Nephron progenitor cell (in vitro differentiated cells): ENCODE measurements at places on chromosomes 1 and 21.

DNA sequence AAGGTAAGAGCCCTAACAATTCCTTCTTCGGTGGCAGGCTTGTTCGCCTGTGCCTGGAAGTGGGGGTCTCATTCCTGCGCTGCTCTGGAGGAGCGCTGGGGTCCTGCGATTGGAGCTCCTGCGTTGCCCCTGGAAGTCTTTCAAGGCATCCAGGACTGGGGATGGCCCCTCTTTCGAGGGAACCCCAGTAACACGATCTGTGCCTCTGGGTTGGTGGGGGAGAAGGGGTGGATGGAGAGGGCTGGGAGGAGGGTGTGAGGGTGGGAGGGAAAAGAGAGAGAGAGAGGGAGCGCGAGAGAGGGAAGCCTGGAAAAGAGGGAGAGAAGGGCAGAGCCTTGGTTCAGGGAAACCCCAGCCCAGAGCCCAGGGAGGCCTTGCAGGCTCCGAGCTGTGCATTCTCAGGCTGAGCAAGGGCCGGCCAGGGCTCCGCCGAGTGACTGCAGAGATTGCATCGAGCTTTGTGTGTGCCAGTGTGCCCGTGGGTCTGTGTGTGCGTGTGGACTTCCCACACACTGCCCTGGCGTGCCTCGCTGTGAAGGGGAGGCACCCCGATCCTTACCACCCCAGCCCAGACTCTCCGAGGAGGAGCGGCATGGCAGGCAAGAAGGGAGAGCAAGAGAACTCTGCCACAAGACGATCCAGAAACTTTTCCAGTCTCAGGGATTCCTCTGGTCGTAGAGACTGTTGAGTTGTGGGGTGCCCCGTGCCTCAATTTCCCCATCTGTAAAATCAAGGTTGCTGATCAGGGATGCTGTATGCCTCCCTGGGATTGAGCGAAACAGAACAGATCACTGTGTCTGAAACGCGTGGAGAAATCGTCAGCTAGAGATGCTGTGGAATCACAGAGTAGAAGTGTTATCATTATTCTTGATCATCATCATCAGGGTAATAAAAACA lies 619 bp downstream of the BCL9 start:
- DNase-seq: peak; percentile 48

GRCh38 chr1:205977402-205978014 lies 25.7 kb downstream of the RAB7B start:
- DNase-seq: peak; percentile 83

DNA sequence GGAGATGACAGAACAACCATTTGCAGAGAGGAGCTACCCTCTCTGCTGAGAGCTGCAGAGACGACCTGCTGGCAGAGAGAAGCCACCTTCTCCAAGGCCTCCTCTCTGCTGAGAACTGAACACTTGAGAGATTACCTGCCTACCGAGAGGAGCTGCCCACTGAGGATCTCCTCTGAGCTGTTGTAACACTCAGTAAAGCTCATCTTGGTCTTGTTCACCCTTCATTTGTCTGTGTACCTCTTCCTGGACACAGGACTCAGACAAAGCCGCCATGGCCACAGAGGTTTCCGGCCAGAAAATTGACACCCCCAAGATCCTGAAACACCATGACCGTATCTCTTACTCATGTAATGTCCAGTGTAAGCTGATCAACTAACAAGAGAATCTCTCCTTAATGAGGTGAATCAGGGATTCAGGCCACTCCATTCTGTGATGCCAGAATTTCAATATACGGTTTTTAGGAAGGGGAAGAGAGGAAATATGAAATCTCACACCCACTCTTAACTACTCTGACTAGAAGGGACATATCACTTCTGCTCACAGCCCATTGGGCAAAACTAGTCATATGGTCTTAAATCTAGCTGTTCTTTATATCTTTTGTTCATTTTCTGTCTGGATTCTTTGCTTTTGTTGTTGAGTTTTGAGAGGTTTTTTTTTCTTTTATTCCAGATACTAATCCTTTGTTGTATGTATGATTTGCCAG lies 83.8 kb downstream of the RHOU start:
- DNase-seq: no peak

DNA sequence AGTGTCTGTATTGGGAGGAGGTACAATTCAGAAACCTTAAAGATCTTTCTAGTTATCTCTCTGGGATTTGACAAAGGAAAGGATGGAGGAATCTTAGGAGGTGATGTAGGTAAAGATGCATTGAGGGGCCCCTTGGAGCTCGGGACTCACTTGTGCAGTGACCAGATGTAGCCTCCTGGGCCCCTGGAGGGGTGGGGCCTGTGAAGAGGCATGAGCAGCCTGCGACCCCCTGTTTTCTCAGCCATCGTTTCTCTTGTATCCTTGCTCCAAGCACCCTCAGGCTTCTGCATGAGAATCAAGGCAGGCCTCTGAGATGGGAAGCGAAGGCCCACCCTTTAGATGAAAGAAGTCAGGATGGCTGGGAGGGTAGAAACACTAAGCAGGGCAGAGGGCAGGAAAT lies 39.6 kb downstream of the LGR6 start:
- no peak for DNase-seq

DNA sequence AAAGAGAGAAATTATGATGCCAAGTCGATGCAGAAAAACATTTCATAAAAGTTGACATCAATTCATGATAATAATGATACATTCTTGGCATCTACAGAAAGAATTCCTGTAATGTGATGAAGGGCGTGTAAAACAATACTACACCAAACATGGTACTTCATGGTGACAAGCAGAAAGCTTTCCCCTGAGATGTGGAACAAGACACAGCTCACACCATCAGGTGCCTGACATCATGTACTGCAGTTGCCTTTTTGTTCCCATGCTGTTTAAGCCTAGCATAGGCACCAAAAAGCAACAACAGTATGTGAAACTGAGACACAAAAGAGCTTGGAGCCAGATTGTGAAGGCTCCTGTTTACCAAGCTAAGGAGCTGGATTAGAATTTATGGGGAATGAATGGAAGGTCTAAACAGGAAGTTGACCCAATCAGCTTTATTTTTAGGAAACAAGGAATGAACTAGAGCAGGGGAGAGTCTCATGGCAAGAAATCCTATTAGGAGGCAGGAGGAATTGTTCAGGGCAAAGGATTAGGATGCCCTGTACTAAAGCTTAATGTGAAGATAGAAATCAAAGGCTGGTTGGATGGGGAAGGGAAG lies 67.2 kb downstream of the SYDE2 start:
- no peak for DNase-seq

DNA sequence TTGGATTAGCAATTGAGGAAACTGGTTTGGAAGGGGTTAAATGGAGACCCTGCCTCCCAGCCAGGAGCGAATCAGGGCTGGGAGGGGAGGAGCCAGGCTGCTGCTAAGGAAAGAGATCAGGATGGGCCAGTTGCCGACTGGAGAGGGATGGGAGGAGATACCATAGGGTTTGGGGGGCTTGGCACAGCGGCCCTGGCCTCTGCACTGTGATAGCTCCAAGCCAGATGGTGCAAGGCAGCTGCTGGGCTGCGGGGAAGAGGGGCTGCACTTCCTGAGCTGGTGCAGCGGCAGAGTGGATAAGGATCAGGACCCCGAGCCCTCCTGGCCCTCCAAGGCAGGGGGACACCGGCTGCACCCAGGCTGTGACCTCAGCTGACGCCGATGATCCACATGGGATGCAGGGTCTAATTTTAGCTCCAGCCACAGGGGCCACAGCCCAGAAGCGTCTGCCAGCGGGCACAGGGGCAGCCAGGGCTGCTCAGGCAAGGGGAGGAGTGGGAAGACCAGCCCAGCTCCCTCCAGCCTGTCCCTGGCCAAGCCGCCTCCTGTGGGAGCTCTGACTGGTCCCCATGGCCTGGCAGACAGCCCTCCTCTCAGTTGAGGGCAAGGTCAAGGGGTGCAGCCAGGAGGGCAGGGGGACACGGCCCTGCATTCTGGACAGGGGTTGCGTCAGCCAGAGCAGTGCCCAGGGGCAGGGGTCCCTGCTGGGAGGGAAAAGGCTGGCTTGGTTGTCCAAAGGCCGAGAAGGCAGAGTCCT lies at the start of gene EXTL1:
TSS of gene EXTL1 (plus strand) at position 129 of the 757 bp plus-strand sequence. CDS start 872 bp downstream, outside the sequence.
- DNase-seq: peak; percentile 69

- DNase-seq: no peak
These were observed 14.1 kb downstream of the CDA start for GRCh38 chr1:20602851-20603450.

DNA sequence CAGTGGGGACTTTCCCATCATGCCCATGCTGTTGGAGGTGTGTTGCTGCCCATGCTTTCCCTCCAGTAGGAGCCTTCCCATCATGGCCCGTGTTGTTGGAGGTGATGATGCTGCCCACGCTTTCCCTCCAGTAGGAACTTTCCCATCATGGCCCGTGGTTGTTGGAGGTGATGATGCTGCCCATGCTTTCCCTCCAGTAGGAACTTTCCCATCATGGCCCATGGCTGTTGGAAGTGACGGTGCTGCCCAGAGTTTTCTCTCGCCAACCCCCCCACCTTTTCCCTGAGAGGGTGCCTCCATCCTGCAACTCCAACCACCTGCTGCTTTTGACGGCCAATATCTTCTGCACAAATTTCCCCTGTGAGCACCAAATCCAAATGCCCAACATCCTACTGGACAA lies 205.7 kb downstream of the TOMM20 start:
- no peak for DNase-seq

- no peak for DNase-seq
These were observed 23.1 kb upstream of the MYSM1 start for GRCh38 chr1:58722967-58723366.

- peak; percentile 67 for DNase-seq
These were observed 66.6 kb downstream of the UBIAD1 start for GRCh38 chr1:11339346-11340232.
